Left forelimb (tissue), 1 donor: ENCODE measurements at places on chromosomes 3 and 15.

DNA sequence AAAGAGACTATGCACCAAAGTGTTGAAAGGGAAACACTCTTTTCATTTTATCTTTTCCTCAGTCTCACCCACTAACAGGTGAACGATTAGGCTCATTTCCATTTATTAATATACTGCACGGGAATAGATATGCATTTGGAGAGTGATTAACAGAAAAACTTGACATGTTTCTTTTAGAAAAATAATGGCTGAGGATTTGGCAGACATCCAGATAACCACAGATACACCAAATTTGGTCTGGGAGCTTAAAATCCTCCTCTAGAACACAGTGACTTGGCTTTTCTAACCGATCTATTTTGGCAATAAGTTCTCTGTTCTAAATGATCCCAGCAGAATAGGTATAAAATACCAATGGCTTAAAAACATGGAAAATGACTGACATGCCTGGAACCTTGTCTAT, 459.3 kb upstream of the SGO1 start:
- no peak for DNase-seq

DNA sequence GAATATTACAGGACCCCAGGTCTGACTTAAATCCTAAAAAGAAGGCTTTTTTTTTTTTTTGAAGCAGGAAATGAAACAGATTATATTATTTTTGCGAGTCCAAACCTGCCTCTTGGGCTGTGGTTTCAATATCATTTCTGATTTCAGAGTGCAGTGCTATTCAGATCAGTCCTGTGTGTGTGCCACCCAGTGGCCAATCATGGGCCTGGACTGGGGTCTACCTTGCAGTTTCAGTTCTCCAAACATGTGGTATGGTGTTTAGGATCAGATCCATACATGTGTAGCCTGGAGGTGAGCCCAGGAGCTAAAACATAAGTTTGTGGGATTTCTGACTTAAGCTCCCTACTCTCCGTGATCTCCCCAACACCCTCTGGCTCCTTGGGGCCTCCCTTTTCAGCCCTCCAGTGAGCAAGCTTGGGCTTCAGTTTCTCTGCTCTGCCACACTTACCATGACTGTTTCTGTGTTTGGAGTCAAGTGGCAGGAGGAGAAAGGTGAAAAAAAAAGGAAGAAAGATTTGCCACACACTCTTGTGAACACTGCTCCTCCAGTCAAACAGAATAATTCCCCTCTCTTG, 12.1 kb upstream of the THSD4 start:
- peak; percentile 38 for DNase-seq

GRCh38 chr15:62896969-62897486, 145.5 kb upstream of the TPM1 start:
- peak; percentile 89 for DNase-seq

- DNase-seq = no peak
Measured at GRCh38 chr15:35495080-35495479, 50.9 kb downstream of the DPH6 start.

GRCh38 chr3:127714125-127714571, 41.4 kb downstream of the ABTB1 start:
- DNase-seq = peak; percentile 63

- DNase-seq = no peak
Measured at GRCh38 chr3:120157113-120157512, 62.9 kb upstream of the GSK3B start.

GRCh38 chr3:136385457-136385856, 135.3 kb downstream of the PCCB start:
- DNase-seq = no peak

DNA sequence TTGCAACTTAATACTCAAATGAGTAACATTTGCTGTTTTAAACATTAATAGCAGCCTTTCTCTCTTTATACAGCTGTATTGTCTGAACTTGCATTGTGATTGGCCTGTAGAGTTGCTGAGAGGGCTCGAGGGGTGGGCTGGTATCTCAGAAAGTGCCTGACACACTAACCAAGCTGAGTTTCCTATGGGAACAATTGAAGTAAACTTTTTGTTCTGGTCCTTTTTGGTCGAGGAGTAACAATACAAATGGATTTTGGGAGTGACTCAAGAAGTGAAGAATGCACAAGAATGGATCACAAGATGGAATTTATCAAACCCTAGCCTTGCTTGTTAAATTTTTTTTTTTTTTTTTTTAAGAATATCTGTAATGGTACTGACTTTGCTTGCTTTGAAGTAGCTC, 40.3 kb downstream of the CTNNB1 start:
- DNase-seq = no peak

DNA sequence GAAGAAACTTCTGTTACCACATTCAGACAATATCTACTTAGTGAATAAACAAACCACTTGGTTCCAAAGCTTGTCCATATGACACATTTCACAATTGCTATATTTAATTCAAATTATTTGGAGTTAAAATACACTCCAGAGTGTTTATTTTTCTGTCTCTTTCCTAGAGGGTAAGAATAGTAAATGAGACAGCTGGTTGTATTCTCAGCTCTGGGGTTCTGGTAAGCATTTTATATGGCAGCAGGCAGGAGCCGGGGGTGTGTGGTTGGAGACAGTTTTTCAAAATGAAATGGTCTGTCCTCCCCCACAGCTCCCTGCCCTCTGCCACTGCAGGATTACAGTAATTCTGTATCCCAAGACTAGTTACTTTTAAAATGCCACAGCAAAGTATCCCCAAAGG, 10.9 kb upstream of the SEC61A1 start:
- DNase-seq = no peak

GRCh38 chr15:48929661-48930060, 34.1 kb downstream of the SHC4 start:
- DNase-seq = no peak

- DNase-seq = no peak
Measured at GRCh38 chr3:100027321-100027720, 87.0 kb downstream of the FILIP1L start.

GRCh38 chr3:138915503-138916498, 31.1 kb downstream of the FOXL2 start:
- DNase-seq = peak; percentile 96

DNA sequence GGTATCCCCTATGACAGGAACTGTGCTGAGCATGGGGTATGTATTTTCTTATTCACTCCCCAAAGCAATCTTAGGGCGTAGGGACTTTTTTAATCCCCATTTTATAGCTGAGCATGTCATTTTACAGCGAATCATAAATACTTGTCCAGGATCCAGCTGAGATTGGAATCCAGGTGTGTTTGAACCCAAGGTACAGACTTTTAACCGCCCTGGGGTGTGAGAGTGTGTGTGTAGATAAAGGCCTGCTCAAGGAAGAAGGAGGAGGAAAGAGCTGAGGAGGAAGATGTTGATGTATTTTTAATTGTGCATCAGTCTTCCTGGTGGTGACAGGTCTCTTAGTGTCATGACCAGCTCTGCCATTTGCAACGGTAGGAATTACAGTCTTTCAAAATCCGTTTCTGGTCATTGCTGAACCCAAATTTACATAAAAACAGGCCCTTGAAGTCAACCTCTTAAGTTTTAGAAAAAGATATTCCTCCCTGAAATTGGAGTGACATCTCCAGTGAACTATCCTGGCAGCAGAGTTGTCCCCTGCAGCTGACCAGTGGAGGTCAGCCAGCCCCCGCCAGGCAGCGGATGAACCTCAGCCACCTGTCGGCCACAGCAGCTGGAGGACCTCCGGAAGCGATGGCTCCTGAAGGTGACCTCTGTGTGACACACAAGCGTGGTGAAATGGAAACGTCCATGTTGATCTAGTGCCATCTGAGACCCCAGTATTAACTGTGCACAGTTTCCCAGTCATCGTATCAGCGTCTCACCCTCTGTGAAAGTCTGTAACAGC, 92.8 kb upstream of the MITF start:
- no peak for DNase-seq
